ENCODE measurements at places on chromosomes 3 and 15. TPM values are rescaled to one million over a fixed set of nuclear protein-coding genes. Genes with fewer than 3 reads are reported as not detected.

ZNF619 gene
- 3.9 TPM for total RNA-seq

- no peak for DNase-seq
Measured at GRCh38 chr3:184968115-184968514, 156.1 kb downstream of the VPS8 start.

TRIM42 gene
- not detected for total RNA-seq

CSPG5 gene
- not detected for total RNA-seq

GRCh38 chr3:87167628-87168456, 59.3 kb upstream of the CHMP2B start:
- no peak for DNase-seq

TGM4 gene
- not detected for total RNA-seq

GRCh38 chr3:165837058-165837525, at the start of gene BCHE:
Gene BCHE (minus strand): TSS chr3:165837423. CDS start chr3:165831033, 6,390 bp downstream.
- peak; percentile 10 for DNase-seq

- no peak for DNase-seq
Measured at GRCh38 chr15:100021653-100022052, 288.4 kb upstream of the LYSMD4 start.

LDHAL6B gene
- total RNA-seq = not detected

DNA sequence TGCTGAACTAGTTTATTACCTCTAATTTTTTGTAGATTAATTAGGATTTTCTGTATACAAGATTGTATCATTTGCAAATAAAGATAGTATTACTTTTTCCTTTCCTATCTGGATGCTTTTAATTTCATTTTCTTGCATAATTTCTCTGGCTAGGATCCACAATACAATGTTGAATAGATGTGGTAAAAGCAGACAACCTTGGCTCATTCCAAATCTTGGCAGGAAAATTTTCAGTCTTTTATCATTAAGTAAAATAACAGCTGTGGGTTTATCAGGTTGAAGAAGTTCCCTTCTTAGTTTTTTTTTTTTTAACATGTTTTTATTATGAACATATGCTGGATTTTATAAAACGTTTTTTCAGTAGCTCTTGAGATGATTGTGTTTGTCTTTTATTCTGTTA, 422.6 kb downstream of the AGBL1 start:
- no peak for DNase-seq

- DNase-seq = no peak
Measured at GRCh38 chr3:38985581-38985980, 66.2 kb downstream of the SCN11A start.

GRCh38 chr15:60254416-60254815, 143.4 kb downstream of the ANXA2 start:
- no peak for DNase-seq

DNA sequence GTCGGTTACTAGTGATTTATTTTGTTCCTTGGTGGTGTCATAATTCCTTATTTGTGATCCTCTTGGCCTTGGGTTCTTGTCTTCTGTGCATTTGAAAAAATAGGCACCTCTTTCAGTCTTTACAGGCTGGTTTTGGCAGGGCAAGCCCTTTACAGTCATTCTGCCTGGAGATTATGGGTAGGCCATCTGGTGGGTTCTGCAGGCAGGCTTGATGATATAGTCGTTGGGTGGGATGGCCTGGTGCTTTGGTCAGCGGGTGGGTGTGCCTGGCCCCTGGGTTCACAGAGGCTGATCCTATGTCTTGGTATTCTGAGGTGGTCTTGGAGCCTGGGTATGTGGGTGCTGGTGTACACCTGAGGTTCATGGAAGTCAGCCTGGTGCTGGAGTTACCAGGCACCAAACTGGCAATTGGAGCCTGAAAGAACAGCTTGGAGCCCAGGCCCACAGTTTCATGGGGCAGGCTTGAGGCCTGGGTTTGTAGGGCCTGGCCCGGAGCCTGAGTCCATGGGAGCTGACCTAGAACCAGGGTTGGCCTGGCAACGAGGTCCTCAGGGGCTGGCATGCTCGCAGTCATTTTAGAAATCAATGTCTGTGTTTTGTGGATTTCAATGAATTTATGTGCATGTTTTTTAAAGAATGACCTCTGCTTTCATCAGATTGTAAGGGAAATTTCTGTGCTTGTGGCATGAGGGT, 63.3 kb downstream of the DOCK3 start:
- no peak for DNase-seq

NCKIPSD gene
- 9.4 TPM for total RNA-seq

DNA sequence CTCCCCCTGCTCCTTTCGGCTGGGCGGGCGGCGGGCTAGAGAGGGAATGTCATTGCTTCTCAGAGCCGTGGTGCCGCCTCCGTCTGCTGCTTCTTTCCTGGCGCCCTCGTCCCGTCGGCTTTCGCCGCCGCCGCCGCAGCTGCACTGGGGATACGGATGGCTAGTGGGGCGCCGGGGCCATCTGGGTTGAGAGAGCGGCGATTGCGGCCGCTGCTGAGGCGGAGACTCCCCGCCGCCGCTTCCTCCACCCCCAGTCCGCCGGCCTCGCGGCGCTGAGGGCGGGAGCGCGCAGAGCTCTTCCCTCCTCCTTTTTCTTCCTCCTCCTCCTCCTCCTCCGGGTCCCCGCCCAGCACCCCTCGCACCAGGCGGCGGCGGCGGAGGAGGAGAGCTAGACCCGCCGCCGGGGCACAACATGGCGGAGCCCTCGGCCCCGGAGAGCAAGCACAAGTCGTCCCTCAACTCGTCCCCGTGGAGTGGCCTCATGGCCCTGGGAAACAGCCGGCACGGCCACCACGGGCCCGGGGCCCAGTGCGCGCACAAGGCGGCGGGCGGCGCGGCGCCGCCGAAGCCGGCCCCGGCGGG, at the start of gene STT3B:
STT3B (plus strand) TSS at position 339 of the 582 bp plus-strand sequence; CDS start at position 413, 74 bp downstream.
- DNase-seq = peak; percentile 87

OR5H1 gene
- not detected for total RNA-seq

GRCh38 chr3:49652903-49653415, 21.2 kb upstream of the APEH start:
- no peak for DNase-seq

MUC20 gene
- total RNA-seq = 5.4 TPM

GYG1 gene
- 172 TPM for total RNA-seq
